T-cell (primary cell): ENCODE measurements at places on chromosomes 3 and 15. TPM values are rescaled to one million over a fixed set of nuclear protein-coding genes. Genes with fewer than 3 reads are reported as not detected.

The SATB1 gene
- total RNA-seq, result 282 TPM

- no peak overlapping the region for H3K27ac ChIP-seq
- H3K4me1 ChIP-seq, result no peaks in the 10 kb centered on the region
- H3K4me3 ChIP-seq, result no peak overlapping the region
- no peaks in the 10 kb centered on the region for H3K36me3 ChIP-seq
- no peaks in the 10 kb centered on the region for H3K27me3 ChIP-seq
These were observed 17.9 kb downstream of the C3orf38 start for GRCh38 chr3:88167704-88168103.

DNA sequence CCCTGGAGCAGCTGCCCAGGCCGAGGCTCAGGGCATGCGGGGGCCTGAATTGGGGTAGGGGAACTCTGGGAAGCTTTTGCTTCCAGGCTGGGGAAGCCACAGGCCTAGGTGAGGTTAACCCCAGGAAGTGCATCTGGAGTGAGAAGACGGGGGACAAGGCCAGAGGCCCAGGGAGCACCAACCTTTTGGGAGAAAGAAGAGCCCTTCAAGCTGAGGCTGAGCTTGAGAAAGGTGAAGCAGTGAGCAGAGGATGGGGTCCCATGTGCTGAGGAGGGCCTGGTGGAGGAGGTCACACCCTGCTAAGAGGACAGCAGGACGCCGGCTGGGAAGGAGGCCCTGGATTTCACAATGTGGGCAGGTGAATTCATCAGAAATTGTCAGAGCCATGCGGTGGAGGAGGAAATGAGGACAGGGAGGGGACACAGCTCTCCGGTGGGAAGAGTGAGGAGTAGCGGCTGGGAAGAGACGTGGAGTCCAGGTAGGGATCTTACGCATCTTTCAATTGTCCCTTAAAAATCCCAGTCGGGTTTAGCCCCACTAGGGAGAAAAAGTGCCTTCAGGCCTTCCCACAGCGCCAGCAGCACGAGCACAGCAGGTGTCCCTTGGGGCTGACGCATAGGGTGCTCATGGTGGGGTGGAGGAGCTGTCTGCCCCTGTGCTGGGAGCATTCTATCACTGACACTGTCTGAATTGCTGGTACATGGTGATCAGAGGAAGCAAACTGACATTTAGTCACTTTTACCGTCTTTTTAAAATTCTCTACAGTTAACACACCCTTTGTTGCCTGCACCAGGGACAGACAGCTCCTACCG is 50.9 kb downstream of the HCN4 start:
- no peaks in the 10 kb centered on the region for H3K4me1 ChIP-seq
- H3K27ac ChIP-seq, result no peak overlapping the region
- no peaks in the 10 kb centered on the region for H3K36me3 ChIP-seq
- H3K4me3 ChIP-seq, result no peak overlapping the region

- H3K27ac ChIP-seq, result no peak overlapping the region
- no peaks in the 10 kb centered on the region for H3K4me1 ChIP-seq
- no peaks in the 10 kb centered on the region for H3K36me3 ChIP-seq
These were observed 48.4 kb downstream of the DTWD1 start for GRCh38 chr15:49669288-49669687.

- H3K27ac ChIP-seq, result no peak overlapping the region
- no peak overlapping the region for H3K4me3 ChIP-seq
- H3K27me3 ChIP-seq, result peaks cover 10% of the 10 kb centered on the region
- peaks cover 12% of the 10 kb centered on the region for H3K36me3 ChIP-seq
- no peak for DNase-seq
These were observed 54.2 kb upstream of the RPL32 start for GRCh38 chr3:12895391-12896062.
